ENCODE measurements at places on chromosomes 1 and 21.

DNA sequence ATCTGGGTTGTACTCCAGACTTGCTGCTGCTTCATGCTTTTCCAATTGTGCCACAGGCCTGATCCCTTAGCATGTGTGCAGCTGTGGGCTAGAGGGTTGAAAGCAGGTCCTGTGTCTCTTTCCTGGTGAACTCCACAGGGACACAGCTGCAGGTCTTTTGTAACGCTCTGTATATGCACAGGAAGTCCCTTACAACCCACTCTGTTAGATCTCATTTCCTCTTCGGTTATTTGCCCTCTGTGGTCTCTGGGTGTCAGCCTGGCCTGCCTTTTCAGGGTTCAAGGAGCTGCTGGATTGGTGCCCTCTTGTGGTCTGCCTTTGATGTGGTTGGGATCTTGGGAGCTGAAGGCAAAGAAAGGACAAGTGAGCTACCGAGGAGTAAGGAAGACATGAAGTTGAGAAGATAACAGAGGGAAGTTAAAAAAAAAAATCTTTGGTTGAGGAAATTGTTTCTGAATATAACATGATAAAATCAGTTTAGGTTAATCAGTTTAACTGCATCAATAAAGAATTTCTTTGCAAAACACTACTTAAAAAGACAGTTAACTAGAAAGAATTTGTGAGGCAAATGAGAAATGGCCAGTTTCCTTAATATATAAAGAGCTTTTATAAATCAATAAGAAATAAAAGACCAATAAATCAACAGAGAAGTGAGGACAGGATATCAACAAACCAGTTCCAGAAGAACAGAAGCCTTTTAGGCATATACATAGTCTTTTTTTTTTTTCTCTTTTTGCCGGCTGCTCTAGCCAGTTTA, 44.1 kb downstream of the UCK2 start:
- DNase-seq = no peak

DNA sequence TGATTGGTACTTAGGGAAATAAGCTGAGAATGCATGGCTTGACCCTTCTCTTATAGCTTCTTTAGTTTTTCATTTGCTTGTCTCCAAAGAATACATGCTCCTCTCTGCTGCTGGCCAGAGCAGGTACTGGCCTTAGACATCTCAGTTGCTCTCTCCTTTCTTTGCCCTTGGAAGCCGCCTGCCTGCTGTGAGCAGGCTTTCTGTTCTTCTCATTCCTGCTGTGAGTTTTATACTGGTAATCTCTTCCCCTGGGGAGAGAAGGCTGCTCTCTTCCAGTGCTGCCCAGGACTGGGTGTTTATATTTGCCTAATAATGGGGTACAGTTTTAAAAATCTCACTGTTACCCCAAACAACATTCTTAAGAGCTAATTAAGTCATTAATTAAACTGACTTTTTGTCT, 323.5 kb upstream of the LRRC7 start:
- DNase-seq = no peak

DNA sequence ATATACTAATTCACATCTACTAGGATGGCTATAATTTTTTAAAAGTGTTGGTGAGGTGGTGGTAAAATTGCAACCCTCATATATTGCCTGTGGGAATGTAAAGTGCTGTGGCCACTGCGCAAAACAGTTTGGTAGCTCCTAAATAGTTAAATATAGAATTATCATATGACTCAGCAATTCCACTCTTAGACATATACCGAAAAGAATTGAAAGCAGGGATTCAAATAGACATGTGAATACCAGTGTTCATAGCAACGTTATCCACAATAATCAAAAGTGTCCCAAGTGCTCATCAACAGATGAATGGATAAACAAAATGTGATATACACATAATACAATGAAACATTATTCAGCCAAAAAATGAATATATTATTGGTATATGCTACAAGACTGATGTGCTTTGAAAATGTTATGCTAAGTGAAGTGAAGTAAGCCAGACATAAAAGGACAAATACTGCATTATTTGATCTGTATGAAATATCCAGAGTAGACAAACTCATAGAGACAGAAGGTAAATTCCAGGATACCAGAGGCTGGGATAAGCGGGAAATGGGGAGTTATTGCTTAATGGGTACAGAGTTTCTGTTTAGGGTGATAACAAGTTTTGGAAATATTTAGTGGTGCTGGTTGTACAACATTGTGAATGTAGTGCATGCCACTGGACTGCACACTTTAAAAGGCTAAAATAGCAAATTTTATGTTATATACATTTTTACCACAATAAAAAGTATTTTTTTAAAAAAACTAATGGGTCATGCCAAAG, 342.5 kb downstream of the SEC16B start:
- no peak for DNase-seq

- no peak for DNase-seq
Observed at GRCh38 chr21:33651965-33652680, 9.8 kb downstream of the ITSN1 start.

- DNase-seq = no peak
Observed at GRCh38 chr1:25184001-25184762, 48.1 kb downstream of the SYF2 start.

GRCh38 chr1:65176056-65176450, 28.1 kb downstream of the AK4 start:
- DNase-seq = peak; percentile 93

DNA sequence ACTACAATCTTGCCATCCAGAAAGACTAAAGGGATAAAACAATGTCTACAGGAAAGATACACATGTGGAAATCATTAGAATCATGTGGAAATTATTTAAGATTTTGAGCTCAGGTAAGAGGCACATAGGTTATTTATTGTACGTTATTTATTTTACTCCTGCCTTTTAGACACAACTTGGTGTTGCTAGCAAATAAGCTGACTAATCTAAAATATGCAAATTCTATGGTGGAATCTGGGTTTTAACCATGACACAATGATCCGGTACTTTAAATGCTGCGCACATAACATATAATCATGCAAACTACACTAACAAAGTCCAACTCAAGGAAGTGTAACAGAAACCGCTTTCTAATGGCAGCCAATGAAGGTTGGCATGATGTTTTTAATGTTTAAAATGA, 112.5 kb downstream of the IFI44 start:
- DNase-seq = no peak

- DNase-seq = no peak
Observed at GRCh38 chr1:115363171-115363570, 25.1 kb upstream of the NGF start.

- no peak for DNase-seq
Observed at GRCh38 chr1:39969048-39969447, 14.1 kb downstream of the MFSD2A start.

GRCh38 chr1:98072047-98072446, 151.2 kb upstream of the DPYD start:
- no peak for DNase-seq

DNA sequence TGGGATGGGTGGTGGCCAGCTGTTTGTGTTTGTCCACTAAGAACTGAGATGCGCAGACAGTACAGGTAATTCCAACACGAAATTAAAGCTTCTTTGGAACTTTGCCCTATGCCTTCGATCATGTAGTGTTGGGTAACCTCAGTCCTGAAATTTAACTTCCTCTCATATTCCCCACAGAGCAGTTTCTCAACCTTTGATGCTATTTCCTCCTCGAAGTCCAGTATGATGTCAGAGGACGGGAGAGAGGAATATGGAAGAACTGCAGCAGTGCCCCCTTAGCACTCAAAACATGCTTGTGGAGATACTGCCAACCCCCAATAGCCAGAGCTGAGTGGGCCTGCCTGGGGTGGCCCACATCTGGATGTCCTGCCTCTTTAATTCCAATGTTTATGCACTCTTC, 3.6 kb downstream of the LPAR3 start:
- no peak for DNase-seq

DNA sequence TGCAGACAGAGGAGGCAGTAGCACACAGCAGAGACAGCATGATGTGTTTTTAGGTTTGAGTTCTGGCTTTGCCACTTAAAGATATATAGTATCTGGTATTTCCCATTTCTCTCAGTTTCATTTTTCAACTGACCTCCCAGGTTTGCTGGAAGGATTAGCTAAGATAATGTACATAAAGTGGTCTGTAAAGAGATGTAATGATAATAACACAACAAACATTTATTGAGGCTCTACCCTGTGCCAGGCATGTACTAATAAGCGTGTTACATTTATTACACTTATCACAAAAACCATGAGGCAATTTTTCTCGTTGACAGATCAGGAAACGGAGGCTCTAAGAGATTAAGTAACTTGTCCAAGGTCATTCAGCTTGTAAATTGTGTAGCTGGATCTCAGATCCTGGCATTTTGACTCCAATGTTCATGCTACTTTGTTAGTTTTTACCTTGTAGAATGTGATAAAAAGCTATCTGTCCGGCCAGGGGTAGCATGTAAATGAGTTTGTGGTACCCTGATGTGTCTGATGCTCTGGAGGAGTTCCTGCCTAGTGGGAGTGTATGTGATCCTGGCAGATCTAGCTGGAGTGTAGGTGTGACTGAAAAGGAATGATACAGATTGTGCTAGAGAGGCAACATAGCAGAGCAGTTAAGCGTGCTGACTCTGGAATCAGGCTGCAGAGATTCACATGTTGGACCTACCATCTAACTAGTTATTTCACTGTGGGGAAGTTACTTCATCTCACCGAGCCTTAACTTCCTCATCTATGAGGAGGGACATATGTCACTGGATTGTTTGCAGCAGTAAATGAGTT, 146.6 kb downstream of the VPS13D start:
- no peak for DNase-seq

DNA sequence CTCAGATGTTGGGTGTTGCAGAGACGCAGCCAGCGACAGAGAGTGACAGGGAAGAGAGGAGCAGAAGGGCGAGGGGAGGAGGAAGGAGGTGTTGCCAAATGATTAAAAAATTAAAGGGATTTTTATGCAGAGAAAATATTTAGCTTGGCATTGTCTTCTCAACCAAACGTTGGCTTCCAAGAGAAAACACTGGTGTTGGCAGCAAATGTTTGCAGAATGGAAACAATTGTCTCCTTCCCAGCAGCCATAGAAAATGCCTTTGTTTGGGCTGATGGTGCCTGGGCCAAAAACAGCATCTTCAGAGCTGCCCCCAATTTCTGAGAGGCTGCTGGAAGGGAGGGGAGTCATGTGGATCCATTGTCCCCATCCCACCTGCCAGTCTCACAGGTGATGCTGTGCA, 29.7 kb upstream of the GRIK3 start:
- no peak for DNase-seq

DNA sequence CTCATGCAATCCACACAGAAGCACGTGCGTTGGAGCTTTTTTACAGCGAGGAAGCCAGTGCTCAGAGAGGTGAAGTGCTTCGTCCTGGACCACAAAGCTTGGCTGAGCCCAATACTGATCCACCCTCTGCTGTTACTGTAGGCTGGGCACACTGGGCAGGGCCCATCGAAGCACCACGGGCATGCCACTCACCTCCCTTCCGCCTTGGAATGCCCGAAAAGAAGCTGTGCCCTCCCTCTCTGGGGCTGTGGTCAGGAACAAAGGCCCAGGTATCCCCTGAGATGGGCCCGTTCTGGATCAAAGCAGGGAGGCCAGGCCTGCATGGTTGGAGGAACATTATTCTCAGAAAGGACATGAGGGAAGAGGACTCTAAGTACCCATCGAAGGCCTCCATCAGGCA, 206.7 kb upstream of the C1orf174 start:
- DNase-seq = no peak

DNA sequence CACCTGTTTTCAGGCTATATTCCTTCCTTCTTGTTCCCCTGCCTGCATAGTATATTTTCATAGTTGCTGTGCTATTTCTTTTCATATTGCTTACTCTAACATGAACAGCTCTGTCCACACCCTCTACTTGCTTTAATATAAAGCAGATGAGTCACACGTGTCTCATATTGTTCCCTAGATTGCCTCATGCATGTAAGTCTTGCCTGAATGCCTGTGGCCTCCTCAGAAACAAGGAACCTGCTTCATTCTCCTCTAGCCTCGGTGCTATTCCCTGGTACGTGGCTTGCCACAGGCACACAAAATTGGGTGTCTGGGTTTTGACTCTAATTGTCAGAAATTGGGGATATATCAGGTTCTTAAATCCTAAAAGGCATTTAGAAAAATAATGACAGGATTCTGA, 16.5 kb upstream of the PKP1 start:
- DNase-seq = no peak

GRCh38 chr1:233655301-233655740, 41.4 kb downstream of the KCNK1 start:
- DNase-seq = no peak

DNA sequence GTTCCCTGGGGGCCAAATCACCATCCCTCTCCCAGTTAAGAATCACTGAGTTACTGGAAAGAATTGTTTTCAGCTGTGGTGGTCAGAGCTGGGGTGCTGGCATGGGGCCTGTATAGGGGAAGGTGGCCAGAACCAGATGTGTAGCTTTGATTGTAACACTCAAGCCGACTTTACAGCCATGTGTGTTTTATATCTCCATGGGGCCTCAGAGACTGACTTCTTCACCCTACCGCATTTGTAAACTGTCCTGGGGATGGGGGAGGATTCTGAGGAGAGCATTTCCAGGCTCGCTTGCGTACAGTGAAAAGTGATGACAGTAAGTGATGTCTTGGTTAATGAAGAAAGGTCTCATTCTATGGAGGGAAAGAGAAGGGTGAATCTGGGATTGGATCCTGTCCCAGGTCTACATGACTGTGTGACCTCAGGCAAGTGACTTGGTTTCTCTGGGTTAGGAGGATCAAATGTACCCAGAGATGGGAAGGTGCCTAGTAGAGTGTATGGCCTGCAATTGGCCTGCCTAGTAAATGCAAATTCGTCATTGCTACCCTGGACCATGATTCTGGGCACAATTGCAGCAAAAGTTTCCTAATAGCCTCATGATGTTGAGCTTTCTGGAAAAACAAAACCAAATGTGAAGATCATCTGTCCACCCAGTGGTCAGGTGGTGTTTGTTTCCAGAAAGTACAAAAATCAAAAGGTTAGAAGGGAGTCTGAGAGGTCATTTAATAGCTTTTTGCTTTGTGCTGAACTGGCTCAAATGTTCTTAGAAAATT, 49.7 kb upstream of the RCC2 start:
- no peak for DNase-seq

DNA sequence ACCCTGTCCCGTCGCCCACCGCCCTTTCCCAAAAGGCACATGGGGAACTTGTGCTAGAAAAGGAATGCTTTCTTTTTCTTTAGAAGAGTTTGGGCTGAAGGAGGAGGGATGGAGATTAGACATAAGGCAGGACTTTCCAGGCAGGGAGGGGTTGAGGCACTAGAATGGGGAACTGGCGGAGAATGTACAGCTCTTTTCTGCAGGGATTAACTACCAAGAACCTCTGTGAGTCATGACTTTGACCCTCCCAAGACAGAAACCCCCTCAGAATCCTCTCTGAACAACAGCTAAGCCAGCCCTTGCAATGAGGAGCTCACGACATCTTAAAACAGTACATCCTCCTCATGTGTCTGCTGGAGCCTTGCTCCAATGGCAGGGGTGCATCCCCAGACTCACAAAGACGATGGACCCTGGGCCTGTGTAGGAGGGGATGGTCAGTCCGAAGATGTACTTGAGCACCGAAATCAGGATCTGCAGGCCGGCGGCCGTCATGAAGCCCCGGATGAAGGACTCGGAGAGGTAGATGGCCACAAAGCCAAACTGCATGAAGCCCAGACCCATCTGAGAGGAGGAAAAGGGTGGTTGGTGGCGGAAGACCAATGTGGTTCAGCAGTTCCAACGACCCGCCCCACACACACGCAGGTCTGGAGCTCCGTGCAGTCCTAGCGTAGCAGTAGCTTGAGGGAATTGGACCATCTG, 13.6 kb downstream of the SLC26A9 start:
- no peak for DNase-seq

Data from NCI-H1694 treated with DMSO at 0.1 percent for 48 hours (cell line).